ENCODE measurements at places on chromosomes 7 and 10.

GRCh38 chr7:122311050-122311700, 6.6 kb upstream of the FEZF1 start:
- no peak for DNase-seq

- no peak for DNase-seq
Observed at GRCh38 chr10:1556496-1556895, 180.8 kb downstream of the ADARB2 start.

GRCh38 chr10:2957785-2958184, 109.6 kb upstream of the PFKP start:
- no peak for DNase-seq

GRCh38 chr7:105691680-105692564, 110.6 kb upstream of the EFCAB10 start:
- no peak for DNase-seq

GRCh38 chr7:8060241-8060640, 91.6 kb downstream of the GLCCI1 start:
- DNase-seq: no peak

DNA sequence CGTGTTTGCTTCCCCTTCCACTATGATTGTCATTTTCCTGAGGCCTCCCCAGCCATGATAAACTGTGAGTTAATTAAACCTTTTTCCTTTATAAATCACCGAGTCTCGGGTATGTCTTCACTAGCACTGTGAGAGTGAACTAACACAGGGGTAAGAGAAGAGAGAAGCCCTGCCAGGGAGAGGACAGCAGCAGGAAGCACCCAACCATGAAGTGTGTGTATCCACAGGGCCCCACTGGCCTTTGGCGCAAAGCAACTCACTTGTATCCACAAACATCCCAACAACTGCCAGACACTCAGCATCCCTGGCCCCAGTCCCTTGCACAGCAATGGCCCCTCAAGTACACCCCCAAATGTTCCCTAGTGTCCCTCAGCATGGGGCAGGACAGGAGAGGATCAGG, 115.1 kb downstream of the MAD1L1 start:
- DNase-seq: no peak
